Right lobe of liver (tissue), 6 donors: ENCODE measurements at places on chromosomes 12 and 14.

GRCh38 chr12:69433653-69434052, 36.5 kb upstream of the FRS2 start:
- no peak for DNase-seq

DNA sequence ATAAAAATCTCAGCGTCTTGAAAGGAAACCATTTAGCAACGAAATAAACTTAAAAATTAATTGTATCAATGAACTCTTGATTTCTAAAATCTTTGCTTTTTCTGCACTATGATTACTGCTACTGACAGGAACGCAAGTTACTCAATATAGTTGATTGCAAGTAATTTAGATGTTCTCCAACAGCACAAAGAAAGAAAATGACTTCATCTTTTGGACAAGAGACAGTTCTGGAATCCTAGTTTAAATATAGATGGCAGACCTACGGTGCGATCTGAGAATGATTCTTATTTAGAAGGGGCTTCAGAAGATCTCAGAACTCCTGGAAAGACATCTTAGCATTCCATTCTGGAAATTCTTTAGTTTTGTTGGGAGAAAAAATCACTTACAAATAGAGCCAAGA, 1.4 kb upstream of the SUDS3 start:
- no peak for DNase-seq

- no peak for DNase-seq
These were observed 309.9 kb downstream of the BCL11B start for GRCh38 chr14:98962118-98962517.

DNA sequence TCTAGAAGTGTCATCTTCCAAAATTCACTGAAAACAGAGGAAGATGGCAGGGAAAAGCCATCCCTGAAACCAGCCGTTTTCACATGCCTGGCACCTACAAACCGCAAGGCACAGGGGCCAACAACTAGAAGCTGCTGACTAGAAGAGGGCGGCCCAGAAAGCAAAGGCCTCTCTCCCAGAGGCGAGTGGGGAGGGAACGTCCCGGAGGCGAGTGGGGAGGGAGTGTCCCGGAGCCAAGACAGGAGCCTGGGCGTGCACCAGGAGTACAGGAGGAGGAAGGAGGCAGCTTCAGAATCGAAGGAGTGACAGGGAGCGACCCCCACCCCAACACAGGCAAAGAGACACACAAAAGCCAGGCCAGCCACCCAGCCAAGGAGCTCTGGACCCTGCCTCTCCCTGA, 21.0 kb downstream of the ANKLE2 start:
- DNase-seq = peak; percentile 7

- DNase-seq = no peak
These were observed 10.7 kb upstream of the HSP90AA1 start for GRCh38 chr14:102097441-102098135.
